ENCODE measurements at places on chromosomes 3 and 15.

- no peak for DNase-seq
Measured at GRCh38 chr3:160739079-160739478, 17.0 kb upstream of the PPM1L start.

GRCh38 chr3:150520408-150520807, 25.9 kb downstream of the SERP1 start:
- no peak for DNase-seq

DNA sequence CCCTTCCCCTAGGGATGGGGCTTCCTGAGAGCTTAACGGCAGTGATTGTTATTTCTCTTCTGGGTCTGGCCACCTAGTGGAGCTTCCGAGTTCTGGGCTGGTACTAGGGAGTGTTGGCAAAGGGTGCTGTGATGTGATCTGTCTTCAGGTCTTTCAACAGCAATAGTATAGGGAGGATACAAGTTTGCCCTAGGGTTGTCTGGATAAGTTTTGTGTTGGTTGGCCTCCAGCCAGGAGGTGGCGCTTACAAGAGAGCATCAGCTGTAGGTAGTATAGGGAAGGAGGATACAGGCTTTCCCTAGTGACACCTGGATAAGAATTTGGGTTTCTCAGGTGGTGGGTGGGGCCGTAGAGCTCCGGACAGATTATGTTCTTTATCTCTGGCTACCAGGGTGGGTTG, 19.2 kb upstream of the CPOX start:
- DNase-seq = no peak

GRCh38 chr3:172129850-172130716, 90.7 kb downstream of the FNDC3B start:
- DNase-seq = peak; percentile 65

DNA sequence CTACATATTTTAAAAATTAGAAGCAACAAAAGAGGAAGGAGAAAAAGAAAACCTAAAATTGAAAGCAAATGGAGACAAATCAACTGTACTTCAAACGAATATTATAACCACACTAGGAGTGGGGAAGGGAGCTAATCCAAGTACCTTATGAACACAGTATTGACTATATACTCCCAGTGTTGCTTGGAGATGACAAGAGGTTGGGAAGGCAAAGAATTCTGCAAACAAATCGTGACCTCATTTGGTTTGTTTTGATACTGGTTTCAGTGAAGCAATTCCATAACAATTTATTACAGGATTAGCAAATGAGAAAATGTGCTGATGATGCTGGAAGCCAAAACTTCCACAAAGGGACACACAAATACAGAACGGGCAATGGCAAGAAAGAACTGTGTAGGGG, 268.1 kb downstream of the ULK4 start:
- DNase-seq = no peak

DNA sequence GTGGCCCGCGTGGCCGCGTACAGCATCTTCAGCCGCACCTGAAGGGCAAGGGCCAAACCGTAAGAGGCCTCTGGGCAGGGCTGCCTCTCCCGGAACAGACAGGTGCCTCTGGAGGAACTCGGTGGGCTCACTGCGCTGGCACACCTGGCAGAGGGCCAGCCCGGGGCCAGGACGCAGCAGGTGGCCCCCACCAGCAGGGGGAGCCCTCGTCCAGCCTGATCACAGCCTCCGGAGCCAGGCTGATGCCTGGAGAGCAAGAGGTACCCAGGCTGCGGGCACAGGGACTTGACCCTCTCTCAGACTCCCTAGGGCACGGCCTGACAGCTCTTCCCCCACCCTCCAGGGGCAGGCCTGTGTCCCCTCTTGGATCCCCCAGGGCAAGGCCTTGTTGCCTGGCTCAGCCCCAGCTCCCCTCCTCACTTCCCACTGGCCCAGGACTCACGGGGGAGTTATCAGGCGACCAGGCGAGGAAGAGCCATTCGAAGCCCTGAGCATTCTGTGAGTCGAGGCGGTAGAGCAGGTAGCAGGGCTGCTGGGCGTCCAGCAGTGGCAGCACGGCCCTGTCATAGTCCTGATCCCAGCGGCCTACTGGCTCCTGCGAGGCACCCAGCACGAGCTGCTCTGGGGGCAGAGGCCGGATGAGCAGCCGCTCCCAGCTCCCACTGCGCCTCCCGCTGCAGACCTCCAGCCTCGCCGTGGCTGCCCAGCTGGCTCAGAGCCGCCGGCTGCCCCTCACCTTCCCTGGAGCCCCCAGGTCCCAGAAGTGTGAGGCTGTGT, 6.2 kb upstream of the TLR9 start:
- DNase-seq = peak; percentile 90

- no peak for DNase-seq
Measured at GRCh38 chr3:73451301-73451944, 173.3 kb downstream of the PDZRN3 start.

DNA sequence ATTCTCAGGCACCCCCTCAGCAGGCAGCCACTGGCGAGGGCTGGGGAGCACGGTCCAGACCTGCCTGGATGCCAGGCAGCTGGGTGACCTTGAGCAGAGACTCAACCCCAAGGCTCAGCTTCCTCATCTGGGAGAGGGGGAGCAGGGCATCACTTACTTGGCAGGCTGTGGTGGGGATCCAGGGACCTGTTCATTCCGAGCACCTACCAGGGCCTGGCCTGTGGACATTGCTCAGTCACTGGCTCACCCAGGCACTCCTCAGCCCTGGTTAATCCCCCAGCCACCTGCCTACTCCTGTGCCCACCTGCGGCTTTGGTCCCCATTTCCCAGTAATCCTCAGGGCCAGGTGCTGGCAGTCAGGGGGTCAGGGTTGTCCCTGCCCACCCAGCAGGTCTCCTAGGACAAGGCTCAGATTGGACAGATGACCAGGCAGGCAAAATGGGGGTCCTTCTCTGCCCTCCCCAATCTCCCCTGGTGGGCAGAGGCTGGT, 9.3 kb upstream of the RPL29 start:
- DNase-seq = no peak

GRCh38 chr15:67066041-67066958, 898 bp downstream of the SMAD3 start:
- peak; percentile 65 for DNase-seq

DNA sequence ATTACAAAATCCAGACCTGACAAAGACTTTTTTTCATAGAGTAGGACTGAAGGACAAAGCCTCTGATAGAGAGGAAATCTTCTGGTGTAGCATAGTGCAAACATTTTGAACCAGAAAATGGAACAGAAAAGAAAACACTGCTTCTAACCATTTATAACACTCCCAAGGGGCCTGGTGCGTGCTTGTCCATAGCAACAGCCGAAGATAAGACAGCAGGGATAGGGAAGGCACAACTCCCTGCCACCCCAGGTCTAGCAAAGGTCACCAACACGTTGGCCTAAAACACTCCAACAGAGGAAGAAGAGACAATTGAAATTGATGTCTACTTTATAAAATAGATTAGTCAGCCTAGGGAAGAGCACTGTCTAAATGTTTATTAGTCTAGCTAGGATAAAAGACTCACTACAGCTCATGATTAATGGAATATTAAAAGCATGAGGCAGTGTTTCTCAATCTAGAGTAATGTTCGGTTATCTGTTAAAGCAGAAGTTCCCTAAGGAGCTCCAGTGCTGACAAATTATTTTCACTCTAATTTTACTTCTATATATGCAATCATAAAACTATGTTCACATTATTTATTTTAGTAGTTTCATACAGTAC, 145.2 kb downstream of the P3H2 start:
- DNase-seq = no peak

DNA sequence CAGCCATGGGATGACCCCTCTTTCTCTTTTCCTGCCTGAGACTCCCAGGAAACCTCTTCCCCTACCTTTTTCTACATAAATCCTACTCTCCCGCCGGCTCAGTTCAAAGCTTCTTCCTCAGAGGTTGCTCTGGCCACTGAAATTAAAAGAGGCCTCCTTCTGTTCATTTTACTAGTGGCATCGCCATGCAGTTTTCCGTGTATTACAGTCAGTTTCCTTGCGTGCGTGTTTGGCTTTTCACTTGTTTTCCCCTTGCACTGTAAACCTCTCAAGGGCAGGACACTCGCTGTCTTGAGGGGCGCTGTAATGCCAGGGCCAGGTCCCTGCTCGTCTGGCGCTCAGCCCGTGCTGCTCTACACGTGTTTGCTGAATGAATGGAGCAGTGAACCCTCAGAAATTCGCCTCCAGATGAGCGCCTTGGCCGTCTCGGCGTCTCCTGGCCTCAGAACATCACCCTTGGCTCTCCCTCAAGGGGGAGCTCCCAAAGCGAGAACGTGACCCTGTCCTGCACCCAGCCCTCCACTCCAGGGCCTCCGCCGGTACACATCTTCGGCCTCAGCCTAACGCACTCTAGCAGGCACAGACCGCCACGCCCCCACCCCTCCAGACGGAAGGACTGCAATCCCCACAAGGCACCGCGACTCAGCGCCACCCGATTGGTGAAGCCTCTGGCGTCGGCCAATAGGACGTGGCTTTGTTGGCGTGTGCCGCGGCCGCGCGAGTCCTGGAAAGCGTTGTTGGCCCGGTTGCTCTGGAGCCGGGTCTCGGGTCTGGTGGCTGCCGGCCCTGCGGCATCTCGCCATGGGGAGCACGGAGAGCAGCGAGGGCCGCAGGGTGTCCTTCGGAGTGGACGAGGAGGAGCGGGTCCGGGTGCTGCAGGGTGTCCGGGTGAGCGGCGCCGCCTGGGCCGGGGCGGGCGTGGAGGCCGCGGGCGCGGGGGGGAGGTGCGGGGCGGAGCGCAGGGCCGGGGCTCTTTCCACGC, at the start of gene CHCHD6:
Gene CHCHD6, plus strand, starts transcription at position 729 of the 982 bp plus-strand sequence. Its CDS starts 73 bp downstream, at position 802.
- DNase-seq = peak; percentile 99

- no peak for DNase-seq
Measured at GRCh38 chr15:77783636-77784035, 150.9 kb upstream of the LINGO1 start.

- DNase-seq = peak; percentile 63
Measured at GRCh38 chr3:71542521-71543370, 40.8 kb downstream of the FOXP1 start.

DNA sequence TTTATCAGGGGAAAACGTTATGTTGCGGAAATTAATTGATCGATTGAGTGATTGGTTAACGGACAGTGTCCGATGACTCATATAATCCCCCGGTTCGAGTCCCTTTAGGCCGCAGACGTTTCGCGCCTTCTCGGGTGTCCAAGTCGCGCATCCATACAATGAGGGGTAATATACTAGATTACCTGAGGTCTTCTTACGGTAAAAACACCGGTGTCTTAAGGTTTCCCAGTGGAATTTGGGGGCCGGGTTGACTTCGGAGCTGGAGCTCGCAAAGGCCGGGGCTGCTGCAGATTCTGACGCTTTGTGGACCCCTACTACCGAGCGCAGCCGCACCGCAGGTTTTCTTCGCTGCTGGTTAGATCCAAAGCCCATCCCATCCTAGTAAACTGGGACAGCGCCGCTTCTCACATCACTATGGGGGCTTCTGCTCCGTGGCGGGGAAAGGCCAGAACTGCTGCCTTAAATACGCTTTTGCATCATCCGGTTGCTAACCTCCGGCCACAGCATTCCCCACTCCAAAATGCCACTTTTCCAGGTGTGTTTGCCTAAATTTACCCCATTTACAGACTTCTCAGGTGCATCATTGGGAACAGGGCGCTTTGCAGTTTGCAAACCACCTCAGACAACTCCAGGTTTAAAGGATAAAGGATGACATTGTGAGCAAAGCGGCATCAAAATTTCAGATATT, 858 bp upstream of the SACM1L start:
- peak; percentile 64 for DNase-seq

DNA sequence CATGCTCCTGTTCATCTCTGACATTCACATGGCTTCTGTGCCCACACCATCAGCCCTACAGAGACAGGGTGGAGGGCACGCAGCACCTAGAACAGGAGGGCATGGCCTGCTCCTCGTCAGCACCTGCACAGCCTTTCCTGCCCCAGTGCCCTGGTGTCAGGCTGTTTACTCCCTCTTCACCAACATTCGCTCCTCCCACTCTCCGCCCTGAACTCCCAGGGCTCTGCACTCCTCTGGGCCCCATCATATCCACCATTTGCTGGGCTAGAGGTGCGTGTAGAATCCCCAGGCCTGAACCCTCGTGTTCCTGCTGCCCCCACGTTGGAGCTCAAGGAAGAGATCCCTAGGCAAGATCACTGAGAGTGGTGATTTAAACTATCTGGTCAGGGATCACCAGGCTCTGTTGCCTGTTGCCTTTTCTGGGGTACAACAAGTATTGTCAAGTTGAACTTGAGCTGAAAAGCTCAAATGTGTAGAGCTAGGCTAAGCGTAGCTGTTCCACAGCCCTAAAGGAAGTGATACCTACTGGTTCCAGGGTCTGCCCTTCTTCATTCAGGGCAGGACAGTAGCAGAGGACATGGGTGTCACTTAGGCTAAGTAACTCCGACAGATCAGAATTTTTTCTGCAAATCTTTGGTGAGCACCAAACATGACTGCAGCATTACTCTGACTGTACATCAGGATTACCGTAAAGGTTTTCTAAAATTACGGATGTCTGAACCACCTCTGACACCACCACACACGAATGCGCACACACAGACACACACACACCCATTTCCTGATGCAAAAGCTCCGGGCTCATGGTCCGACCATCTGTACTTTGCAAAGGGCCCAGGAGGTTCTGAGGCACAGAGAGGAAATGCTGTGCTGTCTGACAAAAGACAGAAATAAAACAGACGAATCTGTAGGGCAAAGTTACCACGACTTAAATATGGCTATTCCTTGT, 43.7 kb upstream of the GNB5 start:
- no peak for DNase-seq

Data from SK-N-SH (cell line).